ENCODE measurements at places on chromosomes 6 and 20.
A peak's percentile ranks its signal among the peaks of the same experiment; 100 is the strongest.

DNA sequence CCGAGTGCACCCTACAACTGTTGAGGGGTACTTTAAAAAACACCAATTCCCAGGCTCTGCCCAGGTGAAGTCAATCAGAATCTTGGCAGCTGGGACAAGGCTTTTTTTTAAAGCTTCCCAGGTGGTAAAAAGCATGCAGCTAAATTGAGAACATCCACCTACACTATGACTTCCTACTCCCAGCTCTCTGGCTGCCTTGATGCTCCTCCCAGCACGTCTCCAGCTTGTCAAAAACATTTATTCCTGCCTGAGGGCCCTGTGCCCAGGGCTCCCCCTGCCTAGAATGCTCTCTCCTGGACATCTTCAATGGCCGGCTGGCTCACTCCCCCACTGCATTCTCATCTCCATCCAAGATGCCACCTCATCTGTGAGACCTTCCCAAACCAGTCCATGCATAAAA is 9.9 kb downstream of the ZBTB24 start:
- no peak for DNase-seq

DNA sequence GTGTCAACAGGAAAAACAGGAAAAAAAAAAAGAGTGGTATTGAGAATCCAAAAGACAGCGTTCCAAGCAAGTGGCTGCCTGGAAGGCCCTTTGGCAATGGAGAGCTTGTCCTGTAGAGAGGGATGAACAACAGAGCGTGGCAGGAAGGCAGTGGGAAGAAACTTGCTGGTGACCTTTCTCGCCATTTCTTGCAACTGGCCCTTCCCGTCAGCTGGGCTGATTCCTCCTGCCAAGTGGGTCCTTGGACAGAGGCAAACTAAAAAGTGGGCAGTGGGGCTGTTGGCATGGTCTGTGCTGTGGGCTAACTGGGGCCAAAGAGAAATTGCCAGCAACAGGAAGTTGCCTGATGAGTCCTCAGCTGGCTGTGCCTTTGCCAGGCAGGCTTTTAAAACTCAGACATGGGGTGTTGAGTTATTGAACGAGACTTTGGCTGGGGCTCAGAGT is 43.9 kb upstream of the CLDN20 start:
- no peak for DNase-seq

DNA sequence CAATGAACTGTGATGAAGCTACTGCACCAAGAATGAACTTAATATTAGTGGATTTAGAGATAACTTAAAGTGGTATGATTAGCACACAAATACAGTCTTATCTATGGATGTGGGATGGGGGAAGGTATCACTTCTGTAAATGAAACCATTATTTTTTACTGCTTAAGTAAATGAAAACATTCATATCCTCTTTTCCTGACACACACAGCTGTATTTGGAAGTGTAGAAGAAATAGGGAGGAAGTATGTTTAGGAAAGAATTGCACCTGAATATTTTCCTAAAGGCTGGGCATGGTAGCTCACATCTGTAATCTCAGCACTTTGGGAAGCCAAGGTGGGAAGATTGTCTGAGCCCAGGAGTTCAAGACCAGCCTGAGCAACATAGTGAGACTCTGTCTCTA is 96.8 kb downstream of the HIVEP2 start:
- no peak for DNase-seq

DNA sequence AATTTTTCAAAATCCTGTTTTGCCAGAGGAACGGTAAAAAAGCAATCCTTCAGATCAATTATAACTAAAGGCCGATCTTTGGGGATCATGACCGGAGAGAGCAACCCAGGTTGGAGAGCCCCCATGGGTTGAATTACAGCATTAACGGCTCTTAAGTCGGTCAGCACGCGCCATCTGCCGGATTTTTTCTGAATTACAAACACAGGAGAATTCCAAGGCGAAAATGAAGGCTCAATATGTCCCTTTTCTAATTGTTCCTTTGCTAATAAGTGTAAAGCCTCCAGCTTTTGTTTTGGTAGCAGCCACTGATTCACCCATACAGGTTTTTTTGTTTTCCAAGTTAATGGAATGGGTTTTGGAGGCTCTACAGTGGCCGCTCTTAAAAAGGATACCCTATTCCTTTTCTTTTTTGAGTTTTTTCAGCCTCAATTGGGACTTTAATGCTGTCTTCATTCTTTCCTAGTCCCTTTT is 16.9 kb upstream of the PTCRA start:
- peak; percentile 74 for DNase-seq

DNA sequence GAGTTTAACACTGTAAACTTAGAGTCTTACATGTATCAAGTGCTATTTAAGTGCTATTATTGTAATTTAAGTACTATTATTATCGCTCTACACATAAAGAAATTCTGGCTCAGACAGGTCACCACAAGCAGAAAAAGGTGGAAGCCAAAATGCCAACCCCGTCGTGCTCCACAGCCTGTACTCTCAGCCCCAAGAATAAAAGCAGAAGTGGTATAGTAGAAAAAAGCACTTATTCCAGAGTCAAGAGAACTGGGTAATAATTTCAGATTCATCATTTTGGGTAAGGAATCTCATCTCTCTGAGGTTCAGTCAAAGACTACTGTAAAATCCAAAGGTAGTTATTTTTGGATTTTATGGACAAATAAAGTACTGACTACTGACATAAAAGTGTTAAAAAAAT is 943 bp downstream of the ZUP1 start:
- no peak for DNase-seq

DNA sequence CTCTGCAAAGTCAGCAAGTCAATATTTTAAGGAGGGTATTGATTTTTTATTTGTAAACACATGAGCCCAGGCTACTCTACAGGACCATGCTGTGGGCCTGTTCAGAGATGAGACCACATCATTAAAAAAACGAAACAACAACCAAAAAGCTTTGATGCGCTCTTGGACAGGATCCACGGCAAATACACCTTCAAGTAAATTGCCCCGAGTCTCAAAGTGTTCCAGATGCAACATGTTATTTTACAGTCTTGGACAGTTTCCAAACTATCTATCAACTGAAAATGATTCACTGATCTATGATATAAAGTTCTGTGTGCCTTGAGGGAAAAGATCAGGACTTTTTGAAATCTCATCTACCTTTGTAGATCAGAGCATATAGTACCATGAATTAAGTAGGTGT is 25.8 kb upstream of the CARMIL1 start:
- no peak for DNase-seq

GRCh38 chr6:28124350-28124970 is at the start of gene ZSCAN16:
Gene ZSCAN16, plus strand, starts transcription at chr6:28124609. Its CDS starts 835 bp downstream, at chr6:28125444.
- peak; percentile 33 for DNase-seq

- no peak for DNase-seq
Measured at GRCh38 chr6:163412341-163412740, 2.2 kb upstream of the QKI start.

- no peak for DNase-seq
Measured at GRCh38 chr6:168020242-168020641, 22.8 kb downstream of the KIF25 start.

DNA sequence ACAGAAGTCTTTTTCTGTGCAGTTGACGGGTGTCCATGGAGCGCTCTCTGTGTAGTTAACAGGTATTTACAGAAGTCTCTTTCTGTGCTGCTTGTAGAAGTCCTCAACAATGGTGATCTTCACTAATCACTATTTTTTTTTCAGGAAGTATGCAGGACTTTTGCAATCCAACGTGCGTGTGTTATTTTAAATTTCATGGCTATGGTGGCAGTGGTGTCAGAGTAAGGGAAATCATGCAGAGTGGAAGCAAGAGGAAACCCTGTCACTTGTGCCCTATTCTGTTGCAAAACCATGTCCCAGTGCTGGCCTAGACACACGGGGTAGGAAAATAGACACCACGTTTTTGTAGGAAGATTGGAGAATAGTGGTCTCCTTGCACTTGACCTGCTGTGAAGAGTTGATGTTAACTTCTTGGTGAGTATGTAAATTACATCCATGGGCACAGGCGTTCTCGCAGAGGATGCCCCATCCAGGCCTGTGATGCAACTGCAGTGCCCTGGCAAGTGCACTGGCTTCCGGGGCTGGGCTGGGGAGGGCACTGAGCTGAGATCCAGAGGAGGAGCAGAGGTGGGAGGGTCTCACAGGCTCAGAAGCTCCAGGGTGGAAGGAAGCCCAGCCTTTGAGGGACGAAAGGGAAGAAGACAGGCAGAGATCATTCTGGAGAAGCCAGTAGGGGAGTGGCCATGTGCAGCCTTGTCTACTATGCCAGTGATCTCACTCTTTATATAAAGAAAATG is 146.5 kb downstream of the SYCP2 start:
- no peak for DNase-seq

GRCh38 chr20:8862092-8862491 is 206.8 kb upstream of the PLCB4 start:
- DNase-seq: no peak

- no peak for DNase-seq
Measured at GRCh38 chr6:96704713-96705112, 132.6 kb downstream of the GPR63 start.

- no peak for DNase-seq
Measured at GRCh38 chr20:56453352-56453751, 15.1 kb upstream of the RTF2 start.

GRCh38 chr6:134331256-134331655 is 13.3 kb upstream of the SGK1 start:
- DNase-seq: no peak

GRCh38 chr20:57383447-57384347 is 7.5 kb upstream of the RBM38 start:
- DNase-seq: no peak

DNA sequence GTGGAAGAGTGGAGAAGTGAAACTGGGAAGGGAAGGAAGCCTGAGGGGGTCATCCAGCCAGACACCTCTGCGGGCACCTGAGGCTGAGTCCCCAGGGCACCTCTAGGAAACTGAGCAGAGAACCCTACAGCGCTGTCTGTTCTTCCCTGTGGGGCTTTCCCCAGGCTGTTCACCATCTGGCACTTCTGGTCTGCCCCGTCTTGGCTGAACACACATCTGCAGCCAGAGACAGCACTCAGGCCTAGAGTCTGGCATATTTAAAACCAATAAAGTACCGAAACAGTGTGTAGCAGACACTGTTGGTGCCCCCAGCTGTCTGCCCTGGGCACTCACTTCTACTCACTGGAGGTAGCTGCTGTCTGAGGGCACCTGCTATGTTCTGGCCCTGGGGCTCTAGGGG is 9.4 kb upstream of the ARFGEF2 start:
- no peak for DNase-seq

DNA sequence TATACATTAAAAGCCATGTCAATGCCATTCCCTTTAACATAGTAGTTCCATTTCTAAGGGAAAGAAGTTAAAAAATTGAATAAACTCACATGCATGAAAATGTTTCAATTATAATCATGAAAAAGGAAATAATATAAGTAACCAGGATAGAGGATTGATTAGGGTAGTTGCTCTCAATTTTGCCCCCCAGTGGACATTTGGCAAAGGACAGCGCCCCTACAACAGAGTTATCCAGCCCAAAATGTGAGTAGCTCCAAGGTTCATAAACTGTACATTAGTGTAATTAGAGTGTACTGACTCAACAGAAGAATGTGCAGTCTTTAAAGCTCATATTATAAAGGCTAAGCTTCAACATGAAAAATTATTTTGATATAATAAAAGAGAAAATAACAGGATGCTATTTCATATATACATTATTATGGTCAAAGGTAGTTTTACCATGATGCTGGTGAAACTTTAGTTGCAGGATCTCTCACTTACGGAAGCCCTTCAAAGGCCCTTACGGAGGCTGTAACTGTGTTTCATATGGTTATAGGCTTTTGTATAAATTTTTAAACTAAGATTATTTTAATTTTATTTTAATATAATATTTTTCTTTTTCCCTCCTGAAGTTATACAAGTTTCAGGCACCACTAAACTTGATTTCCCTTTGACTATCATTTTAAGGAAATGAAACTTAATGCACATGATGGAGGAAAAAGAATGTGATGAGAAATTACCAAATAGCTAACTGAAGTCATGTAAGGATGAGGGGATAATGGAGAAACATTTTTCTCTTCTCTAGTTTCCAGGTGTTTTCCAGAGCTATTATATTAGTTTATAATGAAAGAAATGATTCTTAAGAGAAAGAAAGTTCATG is 403.6 kb downstream of the PLCB1 start:
- no peak for DNase-seq

- DNase-seq: no peak
Measured at GRCh38 chr6:5525209-5525608, 263.9 kb downstream of the FARS2 start.

GRCh38 chr6:146050168-146050567 is 21.3 kb downstream of the GRM1 start:
- DNase-seq: no peak

GRCh38 chr6:155103816-155104366 is 108.8 kb downstream of the TIAM2 start:
- no peak for DNase-seq

DNA sequence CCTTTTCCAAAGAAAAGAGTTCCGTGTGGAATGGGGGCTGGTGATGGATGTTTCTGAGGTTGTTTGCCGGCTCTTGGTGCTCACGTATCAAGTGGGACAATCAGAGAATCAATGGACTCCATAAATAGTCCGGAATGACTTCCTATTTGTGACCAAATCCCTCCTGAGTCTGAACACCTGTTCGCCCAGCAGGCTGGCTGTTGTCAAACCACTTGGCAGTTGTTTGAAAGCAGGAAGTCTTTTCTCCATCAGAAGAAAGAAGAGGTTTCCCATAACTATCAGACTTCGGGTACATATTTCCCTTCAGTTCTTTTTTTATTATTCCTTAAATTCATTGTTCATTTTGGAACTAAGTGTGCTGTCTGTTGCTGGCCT is 154.7 kb upstream of the RIN2 start:
- no peak for DNase-seq

DNA sequence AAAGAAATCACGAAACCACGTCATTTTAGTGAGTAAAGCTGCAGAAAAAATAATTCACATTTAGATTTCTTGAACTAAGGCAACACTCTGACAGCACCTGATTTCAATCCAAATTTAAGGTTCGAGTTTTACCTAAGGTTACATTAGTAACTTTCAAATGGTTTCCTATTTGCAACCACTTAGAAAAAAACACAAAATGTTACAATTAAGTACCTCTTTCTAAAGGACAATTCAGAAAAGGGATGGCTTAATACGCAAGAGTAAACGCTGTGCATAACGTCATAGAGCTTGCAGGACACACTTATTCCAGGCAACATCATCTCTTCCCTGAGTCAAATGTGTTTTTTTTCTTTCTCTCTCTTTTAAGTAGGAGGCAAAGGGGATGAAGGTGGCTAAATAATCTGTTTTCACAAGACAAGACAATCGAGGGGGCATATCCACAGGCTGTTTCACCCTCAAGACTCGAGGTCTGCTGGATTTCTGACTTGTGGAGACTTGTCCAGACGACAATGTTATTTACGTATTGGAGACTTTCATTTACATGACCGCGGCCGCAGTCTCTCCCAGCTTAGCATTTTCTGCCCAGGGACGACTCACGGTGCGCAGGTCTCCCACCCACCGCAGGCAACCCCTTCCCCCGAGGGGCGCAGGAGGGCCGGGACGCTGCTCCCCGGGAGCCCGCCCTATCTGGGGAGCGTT is 86.0 kb downstream of the SESN1 start:
- DNase-seq: no peak

GRCh38 chr6:43277643-43278523 is 20.2 kb upstream of the SLC22A7 start:
- no peak for DNase-seq

GRCh38 chr20:32010666-32011065 is 428 bp downstream of the CCM2L start:
- DNase-seq: no peak

All from stimulated activated CD8-positive, alpha-beta memory T cell treated with anti-CD3 and anti-CD28 coated beads, Interleukin-4, amount 100 ng/mL, for 4 hours (primary cell).